Heart right ventricle (tissue), 16 donors: ENCODE measurements at places on chromosomes 12 and 14.

GRCh38 chr12:109563291-109564284 is 9.7 kb downstream of the MMAB start:
- DNase-seq = peak; percentile 62

GRCh38 chr12:122265886-122266229 is 436 bp downstream of the VPS33A start:
- no peak for DNase-seq

- DNase-seq = no peak
Observed at GRCh38 chr12:47105914-47106674, 26.3 kb upstream of the AMIGO2 start.

DNA sequence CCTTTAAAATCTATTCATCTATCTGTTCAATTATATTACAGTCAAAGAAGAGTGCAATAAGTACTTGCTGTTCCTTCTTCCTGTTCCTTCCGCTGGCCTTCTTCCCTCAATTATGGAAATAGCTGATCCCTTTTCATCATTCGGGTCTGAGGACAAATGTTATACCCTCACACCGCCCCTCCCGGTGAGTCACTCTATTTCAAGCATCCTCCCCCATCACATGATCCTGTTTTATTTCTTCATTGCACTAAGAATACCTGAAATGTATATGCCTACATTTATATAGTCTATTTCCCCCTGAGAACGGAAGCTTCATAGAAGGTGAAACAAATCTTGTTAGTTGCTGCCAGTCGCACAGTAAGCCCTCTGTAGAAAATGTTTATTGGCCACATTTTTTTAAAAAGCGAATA is 2.5 kb downstream of the SLC38A1 start:
- DNase-seq = no peak

DNA sequence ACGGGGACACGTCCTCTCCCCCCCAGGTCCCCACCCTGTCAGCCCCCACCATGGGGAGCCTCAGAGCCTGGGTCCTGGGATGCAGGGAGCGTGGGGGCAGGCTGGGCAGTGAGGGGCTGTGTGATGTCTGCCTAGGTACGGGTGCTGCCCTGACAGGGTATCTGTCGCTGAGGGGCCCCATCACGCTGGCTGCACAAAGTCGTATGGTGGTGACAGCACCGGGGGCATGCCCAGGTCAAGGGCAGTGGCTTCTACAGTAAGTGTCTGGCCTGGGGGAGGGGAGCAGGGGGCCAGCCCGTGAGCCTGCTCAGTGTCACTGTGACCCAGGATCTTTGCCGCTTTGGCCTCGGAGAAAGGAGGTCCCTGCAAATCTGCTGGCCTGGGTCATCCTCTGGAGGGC is 23.3 kb downstream of the PAPLN start:
- DNase-seq = no peak

GRCh38 chr12:27624586-27624985 is 71.7 kb upstream of the REP15 start:
- no peak for DNase-seq

DNA sequence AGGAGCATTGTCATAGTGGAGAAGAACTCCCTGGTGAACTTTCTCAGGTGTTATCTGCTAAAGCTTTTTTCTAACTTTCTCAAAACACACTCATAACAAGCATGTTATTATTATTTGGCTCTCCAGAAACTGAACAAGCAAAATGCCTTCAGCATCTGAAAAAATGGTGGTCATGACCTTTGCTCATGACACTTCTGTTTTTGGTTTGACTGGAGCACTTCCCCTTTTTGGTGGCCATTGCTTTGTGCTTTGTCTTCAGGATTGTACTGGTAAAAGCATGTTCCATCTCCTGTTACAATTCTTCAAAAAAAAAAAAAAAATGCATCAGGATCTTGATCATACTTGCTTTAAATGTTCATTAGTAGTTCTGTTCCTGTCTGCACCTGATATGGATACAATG is 1241.6 kb upstream of the USP15 start:
- DNase-seq = no peak

DNA sequence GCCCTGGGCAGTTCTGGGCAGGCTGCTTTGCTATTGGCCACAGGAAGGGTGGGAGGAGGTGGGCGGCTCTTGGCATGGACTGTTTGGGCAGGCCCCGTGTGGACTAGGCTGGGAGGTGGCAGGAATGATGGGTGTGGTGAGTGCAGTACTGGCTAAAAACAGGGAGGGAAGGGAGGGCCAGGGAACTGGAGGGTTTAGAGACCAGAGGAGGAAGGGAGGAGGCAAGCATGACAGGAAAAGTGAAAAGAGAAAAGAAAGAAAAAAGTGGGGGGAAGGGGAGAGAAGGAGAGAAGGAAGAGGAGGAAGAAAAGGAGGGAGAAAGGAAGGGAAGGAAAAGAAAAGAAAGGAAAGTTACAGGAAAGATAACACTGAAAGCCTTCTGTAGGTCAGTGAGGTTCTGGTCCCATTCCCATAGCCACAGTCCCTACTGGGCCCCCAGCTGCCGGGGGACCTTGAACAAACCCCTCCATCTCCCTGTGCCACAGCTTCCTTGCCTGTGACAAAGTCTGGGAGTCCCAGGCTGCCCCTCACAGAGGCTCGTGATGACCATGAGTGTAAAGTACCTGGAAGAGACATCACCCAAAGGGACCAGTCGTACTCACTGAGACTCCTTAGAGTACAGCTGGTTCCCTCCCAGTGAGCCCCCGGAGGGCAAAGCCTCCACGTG is 1.1 kb upstream of the C14orf132 start:
- DNase-seq = no peak

DNA sequence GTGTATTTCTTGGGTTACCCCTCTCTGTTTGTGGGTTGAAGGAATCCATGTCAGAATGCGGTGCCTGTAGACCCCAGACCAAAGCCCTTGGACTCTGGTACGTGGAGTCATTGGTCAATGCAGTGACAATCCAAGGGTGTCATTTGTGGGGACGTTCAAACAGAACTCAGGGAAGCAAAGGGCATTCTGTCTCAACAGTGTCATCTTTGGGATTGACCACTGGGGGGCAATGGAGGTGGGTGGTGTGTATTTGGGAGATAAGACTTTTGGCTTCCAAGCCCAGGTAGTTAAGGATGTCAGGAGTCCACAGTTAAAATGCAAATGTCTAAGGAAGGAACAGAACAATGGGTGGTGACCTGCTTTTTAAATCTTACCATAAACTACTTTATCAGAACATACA is 54.6 kb upstream of the CCDC175 start:
- DNase-seq = no peak

GRCh38 chr12:130339951-130340350 is 2.3 kb downstream of the PIWIL1 start:
- DNase-seq = no peak

DNA sequence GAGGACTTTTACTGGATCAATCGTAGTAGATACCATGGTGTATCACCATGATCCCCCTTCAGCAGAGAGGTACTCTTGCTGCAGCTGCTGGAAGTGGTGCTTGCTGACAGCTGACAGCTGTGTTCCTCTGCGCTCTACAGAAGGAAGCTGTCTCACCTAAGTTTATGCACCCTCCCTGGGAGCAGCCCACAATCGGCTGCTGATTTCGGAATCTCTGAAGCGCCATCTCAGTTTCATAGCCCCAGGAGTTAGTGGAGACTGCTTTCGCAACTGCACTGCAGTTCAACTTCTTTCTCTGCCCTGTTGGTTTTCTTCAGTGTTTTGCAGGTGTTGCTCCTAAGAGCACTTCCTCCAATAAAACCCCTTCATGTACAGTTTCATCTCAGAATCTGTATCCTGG is 237.9 kb downstream of the PAWR start:
- DNase-seq = no peak

- DNase-seq = no peak
Observed at GRCh38 chr12:85016413-85016812, 19.7 kb downstream of the TSPAN19 start.

- DNase-seq = no peak
Observed at GRCh38 chr12:67594888-67595287, 53.7 kb upstream of the DYRK2 start.

- DNase-seq = no peak
Observed at GRCh38 chr14:74855945-74856344, 20.0 kb downstream of the PROX2 start.

- DNase-seq = no peak
Observed at GRCh38 chr12:89192429-89192828, 159.9 kb downstream of the DUSP6 start.

DNA sequence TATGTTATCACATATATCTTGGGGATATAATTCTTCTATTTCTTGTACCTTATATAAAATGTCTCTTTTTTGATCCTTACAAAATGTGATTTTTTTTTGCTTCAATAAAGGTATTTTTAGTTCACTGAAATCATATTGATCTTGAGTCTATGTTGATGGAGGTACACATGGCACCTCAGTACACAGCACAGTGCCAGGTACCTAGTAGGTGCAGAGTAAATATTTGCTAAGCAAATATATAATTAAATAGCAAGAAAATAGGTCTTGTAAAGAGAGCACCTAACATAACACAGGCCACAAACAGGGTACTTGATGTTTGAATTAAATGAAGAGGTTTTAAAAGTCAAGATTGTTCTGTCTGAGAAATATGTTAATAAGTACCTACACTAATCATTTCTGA is 69.7 kb downstream of the CIT start:
- no peak for DNase-seq
